Effector CD4-positive, alpha-beta T cell (primary cell): ENCODE measurements at places on chromosomes 4 and X.

- DNase-seq, result no peak
Observed at GRCh38 chr4:184237612-184238011, 19.9 kb upstream of the ENPP6 start.

DNA sequence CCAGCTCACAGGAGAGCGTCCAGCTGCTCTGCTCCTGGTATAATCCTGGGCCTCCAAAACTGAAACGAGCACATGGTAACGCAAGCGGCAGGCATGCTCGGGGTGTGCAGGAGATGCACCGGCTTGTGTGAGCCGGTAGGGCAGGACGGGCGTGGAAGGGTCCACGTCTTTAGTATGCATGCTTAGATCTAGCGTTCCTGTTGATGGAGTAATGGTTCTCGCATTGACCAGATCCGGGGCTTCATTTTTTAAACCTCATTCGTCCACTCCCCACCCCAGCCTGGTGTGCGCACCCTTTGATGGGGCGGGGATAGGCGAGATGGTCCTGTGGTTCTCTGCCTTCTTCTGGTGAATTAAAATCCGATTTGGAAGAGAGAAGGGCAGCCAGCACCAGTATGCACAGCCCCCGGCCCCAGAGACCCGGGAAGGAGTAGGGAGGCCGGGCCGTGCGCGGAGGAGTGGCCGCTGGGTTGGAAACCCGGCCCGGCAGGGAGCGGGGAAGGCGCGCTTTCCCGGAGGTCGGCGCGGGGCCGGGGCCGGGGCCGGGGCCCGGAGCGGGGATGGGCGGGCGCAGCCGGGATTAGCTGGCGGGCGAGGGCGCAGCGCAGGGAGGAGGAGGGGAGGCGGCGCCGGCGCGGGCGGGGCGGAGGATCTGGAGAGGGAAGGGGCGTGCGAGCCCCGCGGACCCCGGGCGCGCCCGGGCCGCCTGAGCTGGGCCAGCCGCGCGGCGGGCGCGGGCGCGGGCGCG, 39.9 kb downstream of the FAM149A start:
- no peak for DNase-seq

DNA sequence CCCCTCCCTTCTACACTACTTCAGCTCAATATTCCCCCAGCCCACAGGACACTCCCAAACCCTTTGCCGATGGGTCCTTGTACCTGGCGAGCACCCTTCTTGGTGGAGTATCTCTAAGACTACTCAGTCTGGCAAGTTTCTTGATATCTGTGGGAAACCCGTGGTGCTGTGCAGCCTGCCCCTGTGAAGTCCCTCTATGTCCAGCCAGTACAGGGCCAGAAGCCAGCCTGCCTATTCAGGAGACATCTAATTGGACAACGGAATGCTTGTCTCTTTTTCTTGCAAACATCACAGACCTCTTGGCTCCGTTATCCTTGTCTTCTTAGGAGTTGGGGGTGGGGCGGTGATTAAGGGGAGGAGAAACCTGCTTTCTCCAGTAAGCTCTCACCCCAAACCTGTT, 3.7 kb upstream of the IGFBP7 start:
- no peak for DNase-seq

DNA sequence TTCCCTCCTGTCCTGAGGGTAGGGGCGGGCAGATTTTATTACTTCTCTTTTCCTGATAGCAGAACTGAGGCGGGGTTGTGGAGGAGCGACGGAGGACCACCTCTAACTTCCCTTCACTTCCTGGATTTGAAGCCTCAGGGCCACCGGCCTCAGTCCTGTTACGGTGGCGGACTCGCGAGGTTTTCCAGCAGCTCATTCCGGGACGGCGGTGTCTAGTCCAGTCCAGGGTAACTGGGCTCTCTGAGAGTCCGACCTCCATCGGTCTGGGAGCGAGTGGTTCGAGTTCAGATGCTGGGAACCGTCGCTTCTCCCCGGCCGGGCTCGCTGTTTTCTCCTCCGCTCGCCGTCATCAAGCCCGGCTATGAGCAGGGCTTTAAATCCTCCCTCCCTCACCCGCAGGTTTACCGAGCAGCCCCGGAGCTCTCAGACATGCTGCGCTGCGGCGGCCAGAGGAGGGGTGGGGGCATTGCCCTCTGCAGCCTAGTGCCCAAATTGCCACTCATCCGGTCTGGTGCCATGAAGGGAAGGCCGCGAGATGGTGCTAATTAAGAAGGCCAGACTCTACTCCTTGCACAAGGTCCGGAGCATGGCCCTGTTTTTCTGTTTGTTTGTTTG, 23.3 kb downstream of the HAND2 start:
- no peak for DNase-seq

- peak; percentile 11 for DNase-seq
Observed at GRCh38 chrX:48696909-48697727, 584 bp downstream of the SUV39H1 start.

DNA sequence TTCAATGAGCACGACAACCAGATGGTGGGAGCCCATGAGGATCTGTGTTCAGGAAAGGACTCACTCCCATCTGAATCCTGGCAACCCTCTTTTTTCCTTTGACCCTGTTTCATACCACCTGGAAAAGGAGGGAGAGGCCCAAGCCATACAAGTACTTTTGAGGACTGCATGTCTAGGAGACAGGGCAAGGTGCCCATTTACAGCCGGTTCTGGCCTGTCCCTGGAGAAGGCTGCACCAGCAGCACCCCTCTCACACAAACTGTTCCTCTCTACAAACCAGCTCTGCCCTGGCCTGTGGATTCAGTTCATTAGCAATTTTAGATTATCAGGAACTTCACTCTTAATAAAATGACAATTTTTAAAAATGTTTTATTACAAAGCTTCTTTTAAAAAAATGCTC, 57.5 kb downstream of the HADH start:
- no peak for DNase-seq

- DNase-seq, result no peak
Observed at GRCh38 chrX:97308171-97308570, 424.5 kb downstream of the RPA4 start.

- DNase-seq, result no peak
Observed at GRCh38 chr4:27398631-27399310, 538.1 kb downstream of the STIM2 start.

DNA sequence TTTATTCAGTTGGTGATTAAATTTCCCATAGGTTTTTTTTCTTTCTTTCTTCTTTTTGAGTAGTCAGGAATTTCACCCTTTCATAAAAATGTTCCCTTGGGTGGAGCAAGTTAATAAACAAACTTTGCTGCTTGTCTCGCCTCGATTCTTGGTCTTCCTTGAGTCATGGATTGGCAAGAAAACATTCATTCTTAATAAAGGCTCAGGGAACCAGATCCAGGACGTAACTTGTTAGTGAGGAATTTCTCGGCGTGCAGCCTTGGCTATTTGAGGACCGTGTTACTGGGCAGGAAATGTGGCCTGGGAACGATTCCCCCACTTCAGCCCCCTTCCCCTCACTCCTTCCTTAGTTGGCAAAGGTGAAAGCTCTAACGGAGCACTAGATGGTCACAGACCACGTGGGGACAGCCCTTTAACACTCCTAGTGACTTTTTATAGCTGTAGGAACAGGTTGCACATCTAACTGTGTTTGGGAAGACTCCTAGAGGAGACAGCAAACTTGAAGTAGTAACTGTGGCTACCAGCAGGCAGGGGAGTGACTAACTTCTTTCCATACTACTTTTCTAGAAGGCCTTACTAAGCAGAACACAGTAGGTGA, 106.8 kb downstream of the UCHL1 start:
- DNase-seq, result no peak

DNA sequence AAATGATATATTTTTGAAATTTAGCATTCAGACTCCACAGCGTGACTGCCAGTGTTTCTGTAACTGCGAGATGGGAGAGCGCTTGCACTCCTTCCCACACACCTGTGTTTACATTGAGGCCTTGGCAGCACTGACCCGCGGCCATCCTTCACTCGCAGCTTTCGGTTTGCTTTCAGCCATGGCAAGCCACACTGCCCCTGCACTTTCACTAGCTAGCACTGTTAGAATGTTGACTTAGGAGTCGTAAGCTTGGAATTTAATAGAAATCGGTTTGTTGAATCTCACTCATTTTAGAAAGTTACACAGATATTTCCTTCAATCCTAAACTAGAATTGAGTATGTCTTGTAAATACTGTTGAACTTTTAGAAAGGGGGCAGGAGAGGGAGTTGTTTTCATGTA, 136.2 kb downstream of the CFAP299 start:
- DNase-seq, result no peak

- DNase-seq, result no peak
Observed at GRCh38 chrX:45710081-45710801, 509.6 kb upstream of the DIPK2B start.

DNA sequence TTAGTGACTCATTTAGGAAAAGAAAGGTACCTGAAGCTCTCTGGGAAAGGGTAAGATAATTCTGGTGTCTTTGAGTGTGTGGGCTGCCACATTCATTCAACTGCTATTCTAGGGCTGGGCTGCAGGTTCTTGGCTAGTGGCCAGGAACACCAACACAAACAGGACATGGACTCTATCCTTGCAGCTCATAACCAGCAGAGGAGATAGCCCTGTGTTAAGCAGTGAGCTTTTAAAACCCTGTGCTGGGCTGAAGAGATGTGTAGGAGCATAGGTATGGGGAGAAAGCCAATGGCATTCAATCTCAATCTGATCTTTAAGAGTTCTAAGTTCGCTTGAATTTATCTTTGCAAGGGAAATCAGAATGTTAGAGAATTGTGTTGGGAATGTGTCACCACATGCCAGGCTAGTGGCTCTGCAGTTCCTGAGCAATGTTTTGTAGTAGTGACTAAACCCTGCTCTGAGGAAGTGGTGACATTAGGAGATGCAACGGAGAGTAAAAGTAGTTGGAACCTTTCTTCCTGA, 39.2 kb downstream of the SGMS2 start:
- DNase-seq, result no peak

GRCh38 chr4:4260185-4260751, 12.2 kb upstream of the TMEM128 start:
- no peak for DNase-seq

- DNase-seq, result no peak
Observed at GRCh38 chr4:182348779-182349326, 105.7 kb downstream of the TENM3 start.

GRCh38 chr4:101258883-101259282, 88.4 kb downstream of the PPP3CA start:
- DNase-seq, result no peak

- DNase-seq, result no peak
Observed at GRCh38 chr4:39308611-39309010, 57.6 kb downstream of the RFC1 start.

DNA sequence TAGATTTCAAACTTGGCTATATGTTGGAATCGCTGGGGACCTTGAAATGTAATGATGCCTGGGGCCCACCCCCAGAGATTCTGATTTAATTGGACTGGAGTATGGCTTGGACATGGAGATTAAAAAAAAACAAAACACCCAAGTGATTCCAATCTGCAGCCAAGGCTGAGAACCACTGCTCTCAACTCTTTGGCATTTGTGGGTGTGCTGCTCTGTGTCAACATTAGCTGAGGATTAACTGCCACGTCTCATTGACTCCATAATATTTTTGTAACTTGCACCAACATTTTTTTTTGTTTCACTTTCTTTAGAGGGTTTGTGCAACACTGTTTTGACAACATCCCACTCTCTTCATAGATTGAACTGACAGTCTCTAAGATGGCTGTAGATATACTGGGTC, 41.1 kb upstream of the PDK3 start:
- no peak for DNase-seq

DNA sequence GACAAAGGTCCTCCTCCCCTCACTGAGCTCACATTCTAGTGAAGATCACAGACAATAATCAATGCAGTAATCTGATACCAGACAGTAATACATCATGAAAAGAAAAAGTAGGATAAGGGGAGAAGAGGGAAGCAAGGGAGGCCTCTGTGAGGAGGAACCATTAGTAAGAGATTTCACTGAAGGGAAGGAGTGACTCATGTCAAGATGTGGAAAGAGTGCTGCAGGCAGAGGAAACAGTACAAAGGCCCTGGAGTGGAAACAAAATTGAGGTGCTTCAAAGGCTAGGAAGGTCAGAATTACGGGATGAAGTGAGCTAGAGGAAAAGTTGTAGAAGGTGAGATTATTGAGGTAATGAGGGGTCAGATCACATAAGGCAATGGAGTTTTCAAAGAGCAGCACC, 38.1 kb downstream of the LAMTOR3 start:
- DNase-seq, result no peak

DNA sequence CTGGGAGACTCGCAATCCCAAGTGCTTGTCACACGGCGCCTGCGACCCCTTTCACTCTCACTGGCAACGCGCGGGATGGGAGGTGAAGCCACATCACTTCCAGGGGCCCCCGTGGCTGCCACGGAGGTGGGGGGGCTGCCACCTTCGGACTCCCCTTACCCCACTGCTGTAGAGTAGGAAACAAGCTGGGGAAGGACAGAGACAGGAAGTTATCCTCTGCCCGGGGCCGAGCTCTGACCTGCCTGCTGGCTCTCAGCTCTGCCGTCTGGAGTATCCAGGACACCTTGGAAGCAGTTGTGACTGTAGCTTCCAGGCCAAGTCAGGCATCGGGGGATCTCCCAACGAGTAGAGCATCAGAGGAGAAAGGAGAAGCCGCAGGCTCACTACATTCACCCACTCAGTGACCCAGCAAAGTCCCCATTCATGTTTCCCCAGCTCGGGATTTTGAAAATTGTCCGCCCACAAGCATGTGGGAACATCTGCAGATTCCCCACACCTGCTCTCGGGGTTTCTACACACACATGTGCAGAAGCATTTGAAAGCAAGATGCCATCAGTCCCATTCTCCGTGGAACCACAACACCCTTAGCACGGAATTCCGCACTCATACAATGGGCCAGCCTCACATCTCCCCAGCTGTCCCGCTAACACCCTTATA, 10.8 kb downstream of the PDZD4 start:
- DNase-seq, result no peak

DNA sequence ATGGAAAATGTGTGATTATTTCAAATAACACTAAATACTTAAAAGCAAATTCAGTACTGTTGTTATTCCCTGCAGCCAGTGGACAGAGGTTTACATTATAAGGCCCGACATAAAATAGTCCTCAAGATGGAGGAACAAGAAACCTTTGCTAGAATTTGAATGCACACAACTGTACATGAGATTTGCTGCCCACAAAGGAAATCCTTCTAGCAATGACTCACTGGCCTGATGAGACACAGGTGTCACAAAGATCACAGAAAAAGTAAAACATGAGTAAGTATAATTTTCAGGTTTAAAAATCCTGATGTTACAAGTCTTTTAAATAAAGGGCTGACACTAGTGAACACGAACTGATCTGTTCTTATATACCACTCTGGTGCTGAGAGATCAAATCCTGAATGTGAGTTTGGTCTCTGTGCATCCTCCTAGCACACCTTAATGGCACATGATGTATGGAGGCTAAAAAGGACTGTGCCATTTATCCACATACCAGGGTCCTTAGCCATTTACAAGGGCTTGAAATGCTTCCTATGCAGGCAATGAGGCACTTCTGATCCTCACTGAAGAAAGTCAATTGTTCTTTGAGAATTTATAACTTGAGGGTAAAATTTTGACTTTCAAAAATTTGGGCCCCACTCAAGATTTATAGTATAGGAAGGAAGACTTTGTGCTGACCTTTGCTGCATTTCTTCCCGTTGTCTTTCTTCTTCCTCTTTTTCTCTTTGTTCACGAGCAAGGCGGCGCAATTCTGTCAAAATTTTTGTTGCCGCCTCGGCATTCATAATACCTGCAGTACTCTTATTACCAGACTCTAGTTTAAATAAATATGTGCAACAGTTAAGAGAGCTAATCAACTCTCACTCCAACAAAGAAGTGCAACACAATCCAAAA, 23.0 kb downstream of the MAP7D3 start:
- no peak for DNase-seq

GRCh38 chr4:55175779-55176231, 50.4 kb upstream of the KDR start:
- DNase-seq, result no peak
